ENCODE measurements at places on chromosomes 5 and 9.

- no peak overlapping the region for H3K27ac ChIP-seq
- no peak for DNase-seq
- no peaks in the 10 kb centered on the region for H3K36me3 ChIP-seq
- H3K4me3 ChIP-seq = no peak overlapping the region
- H3K27me3 ChIP-seq = no peaks in the 10 kb centered on the region
Measured at GRCh38 chr9:36436909-36437308, 36.8 kb upstream of the RNF38 start.

- no peak for DNase-seq
- H3K27ac ChIP-seq = no peak overlapping the region
- no peaks in the 10 kb centered on the region for H3K36me3 ChIP-seq
Measured at GRCh38 chr9:84761137-84761808, 91.7 kb downstream of the NTRK2 start.

DNA sequence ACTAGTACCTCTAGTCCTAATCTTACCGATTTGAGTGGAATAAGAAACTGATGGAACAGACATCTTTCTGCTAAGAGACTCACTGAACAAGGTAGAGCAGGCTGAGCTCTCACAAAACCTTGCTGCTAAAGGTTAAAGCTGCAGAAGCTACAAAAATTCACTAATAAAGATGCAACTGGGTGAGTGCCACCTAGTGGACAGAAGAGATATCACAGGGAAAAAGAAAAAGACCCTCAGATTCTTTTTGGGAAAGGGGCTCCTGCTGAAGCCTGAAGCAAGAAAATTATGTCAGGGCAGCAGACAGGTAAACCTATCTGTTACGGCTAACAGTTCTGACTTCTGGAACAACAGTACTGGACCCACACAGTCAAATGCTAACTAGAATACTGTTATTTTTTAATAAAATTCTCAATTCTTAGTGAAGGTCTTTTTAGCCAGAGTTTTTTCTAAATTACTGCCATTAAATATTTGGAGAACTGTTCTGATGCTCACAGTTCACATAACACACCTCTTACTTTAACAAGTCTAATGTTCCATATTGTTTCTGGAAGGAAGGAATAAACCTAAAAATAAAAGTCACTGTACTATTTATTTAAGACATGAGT lies 51.2 kb downstream of the DIAPH1 start:
- H3K27me3 ChIP-seq = no peaks in the 10 kb centered on the region
- H3K4me3 ChIP-seq = no peak overlapping the region
- no peaks in the 10 kb centered on the region for H3K4me1 ChIP-seq
- H3K27ac ChIP-seq = no peak overlapping the region

GRCh38 chr5:90709323-90710155 lies 150.9 kb downstream of the ADGRV1 start:
- no peaks in the 10 kb centered on the region for H3K27me3 ChIP-seq
- peak; percentile 40 for DNase-seq
- H3K4me3 ChIP-seq = no peak overlapping the region
- no peaks in the 10 kb centered on the region for H3K4me1 ChIP-seq

DNA sequence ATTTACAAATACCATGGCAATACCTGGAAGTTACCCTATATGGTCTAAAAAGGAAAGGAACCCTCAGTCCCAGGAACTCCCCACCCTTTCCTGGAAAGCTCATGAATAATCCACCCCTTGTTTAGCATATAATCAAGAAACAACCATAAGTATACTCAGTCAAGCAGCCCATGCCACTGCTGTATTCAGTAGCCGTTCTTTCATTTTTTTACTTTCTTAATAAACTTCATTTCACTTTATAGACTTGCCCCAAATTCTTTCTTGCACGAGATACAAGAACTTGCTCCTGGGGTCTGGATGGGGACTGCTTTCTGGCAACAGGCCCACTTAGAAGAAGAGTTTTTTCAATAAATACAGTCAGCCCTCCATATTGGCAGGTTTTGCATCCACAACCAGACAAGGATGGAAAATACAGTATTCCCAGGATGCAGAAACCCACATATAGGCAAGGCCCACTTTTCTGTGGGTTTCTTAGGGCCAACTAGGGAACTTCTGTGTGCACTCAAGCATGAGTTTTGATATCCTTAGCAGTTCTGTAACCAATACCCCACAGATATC lies 2.8 kb upstream of the TBCA start:
- H3K36me3 ChIP-seq = no peaks in the 10 kb centered on the region
- H3K27ac ChIP-seq = no peak overlapping the region
- peaks cover 28% of the 10 kb centered on the region for H3K4me1 ChIP-seq
- no peaks in the 10 kb centered on the region for H3K27me3 ChIP-seq
